Muscle of arm (tissue), 14 donors: ENCODE measurements at places on chromosomes 3 and 15.

DNA sequence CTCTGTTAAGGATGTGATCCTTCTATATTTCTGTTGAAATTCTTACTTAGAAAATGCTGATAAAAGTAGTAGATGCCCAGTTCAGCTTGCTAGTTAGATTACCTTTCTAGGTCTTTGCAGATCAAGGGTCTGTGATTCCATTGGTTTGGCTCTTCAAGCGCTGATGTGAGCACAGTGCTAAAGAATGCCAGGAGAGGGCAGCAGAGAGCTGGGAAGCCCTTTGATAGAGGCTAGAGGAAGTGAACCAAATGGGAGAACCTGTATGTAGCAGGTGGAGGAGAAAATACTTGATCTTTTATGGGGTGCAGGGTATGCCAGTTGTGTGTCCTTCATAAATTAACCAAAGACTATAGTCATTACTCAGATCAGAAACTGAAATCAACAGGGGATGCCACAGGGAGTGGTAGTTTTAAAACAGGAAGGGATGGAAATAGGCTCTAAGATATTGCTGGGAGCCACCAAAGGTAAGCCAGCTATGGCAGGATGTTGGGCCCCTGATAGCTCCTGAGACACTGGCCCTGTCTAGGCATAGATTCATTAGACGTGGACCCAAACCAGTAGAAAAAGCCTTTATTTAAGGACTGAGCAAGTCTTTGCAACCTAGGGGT is 677.4 kb downstream of the SQOR start:
- DNase-seq = peak; percentile 72

- DNase-seq = no peak
These were observed 267.0 kb downstream of the CHL1 start for GRCh38 chr3:463252-464192.

DNA sequence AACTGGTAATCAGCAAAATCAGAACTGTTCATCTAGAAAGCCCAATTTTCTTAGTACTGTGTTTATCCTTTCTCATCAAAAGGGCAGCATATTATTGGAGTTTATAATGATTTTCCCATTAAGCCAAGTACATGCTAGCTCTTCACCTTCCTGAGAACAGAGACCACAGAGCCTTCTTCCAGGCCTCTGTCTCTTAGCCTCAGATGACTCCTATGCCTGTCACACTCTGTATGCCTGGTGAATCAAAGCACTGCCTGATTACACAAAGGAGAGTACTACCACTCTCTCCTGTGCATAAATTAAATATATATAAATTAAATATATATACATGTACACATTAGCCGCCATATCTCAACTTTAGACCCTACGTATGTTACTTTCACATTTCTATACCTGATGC is 636.1 kb downstream of the NTRK3 start:
- DNase-seq = no peak

DNA sequence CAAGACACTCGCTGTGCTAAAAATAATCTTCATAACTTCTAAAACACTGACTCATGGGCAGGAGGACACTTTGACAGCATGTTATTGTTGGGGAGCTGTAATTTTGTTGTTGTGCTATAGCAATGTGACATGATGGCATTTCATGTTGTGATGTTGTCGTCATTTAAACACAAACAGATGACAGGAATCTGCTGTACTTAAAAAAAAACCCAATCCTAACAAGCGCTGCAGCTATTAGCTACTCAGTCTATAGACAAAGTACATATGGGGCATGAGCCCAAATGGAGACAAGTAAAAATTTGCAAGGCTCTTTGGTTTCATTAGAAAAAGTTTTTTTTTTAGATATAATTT is 828 bp upstream of the ATOSA start:
- peak; percentile 35 for DNase-seq

DNA sequence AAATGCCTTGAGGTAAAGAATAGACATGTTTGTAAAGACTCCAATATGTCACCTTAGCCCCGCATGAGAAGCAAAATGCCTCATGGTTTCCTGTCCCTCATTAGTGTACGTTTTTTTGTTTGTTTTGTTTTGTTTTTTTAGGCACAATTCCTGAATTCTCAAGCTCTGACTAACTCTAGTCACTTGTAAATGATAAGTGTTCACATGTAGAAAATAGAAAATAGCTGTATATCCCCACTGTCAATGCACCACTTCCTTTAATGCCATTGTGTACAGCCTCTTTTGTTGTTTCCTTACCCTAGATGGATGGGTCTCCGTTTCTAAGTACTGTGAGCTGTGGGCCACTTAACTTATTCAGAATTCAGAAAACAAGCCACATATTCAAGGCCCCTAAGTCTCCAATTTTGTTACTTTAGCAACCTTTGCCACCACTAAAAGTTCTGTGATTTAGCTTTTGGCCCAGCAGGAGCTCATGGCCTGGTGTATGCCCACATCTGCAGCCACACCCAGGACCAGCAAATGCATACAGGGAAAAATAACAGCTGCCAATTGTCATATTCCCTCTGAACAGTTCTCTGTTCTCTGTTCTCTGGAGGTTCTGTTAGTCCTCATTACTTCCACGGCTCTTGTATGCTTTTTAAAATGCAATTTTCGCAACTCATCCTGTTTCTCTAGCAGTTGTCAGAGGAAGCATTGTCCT is 655.5 kb downstream of the GBE1 start:
- DNase-seq = no peak

DNA sequence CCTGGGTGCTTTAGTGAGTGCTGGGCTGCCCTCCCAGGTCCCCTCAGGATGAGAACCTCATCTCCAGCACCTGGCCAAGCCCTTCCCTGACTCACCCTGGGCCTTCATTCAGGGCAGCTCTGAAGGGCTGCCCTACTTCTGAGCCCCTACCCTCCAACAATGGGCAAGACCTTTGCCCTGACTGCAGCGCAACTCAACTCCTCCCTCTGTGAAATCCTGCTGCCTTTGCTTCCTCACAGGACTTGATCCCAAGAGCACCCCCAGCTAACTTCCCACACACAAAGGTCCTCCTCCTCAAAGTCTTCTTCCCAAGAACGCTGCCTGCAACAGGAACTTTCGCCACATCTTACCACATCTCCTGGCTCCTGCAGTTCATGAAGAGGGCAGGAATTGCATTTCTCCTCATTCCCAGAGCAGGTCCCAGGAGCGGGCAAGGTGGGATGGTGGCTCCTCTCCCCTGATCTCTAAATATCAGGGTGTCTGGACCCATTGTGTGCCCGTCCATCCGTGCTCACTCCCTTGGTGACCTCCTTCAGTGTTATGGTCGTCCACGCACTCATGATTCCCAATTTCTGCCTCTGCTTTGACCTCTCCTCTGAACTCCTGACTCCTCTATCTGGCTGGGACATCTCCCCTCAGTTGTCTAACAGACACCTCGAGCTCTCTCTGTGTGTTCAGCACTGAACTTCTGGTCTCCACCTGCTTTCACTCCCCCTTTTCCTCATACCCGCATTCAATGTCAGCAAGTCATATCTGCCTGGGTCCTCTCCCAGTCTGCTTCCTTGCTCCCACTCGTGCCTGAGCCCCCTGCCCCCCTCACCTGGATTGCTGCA is 4.5 kb upstream of the SSUH2 start:
- no peak for DNase-seq

DNA sequence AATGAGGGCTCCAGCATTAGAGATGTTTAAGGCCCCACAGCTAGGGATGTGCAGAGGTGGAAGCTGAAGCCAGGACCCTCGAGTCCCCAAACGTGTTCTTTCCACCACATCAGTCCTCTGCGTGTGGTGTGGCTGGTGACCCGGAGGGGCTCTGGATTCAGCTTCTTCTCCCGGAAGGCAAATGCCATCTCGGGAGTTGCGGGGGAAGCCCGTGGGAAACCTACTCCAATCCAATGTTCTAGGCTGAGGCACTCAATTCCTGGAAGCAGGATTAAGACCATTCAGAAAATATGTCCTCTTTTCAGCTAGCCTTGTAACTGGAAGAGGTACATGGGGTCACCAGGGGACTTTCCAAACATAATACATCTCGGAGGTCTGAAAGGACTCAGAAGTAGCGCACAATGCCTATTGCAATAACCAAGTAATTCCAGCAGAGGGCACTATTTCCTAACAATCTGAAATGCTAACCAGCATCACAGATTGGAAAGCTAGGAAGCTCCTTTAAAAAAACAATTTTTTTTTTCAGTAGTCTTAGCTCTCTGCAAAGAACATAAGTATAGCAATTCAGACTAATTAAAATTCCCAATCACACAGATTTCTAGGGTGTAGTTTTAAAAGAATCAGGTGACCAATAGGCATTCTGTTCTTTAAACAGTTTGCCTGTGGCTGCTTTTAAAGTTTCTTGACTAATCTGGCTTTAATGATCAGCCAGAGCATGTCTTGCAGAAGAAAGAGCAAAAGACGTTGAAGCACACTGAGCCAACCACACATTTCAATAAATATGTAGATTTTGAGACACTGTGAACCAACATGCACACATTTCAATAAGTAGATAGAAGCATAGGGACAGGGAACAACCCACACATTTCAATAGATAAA is 36.1 kb downstream of the BNC1 start:
- DNase-seq = peak; percentile 76

DNA sequence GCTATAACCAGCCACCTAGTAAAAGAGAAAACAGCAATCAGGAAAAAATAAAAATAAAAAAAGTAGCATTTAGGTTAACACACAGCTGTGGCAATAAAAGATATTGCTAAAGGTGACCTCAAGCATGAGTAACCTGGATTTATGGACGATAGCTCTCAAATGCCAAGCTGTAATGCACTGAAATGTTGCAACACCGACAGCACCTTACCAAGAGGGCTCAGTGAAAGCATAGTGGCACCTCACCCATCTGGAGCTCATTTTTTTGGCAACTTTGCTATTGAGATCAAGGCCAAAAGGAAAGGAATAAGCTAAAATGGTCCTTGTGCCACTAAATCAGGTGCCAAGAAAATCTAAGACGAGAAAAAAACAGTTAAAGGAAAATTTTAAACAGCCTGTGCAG is 2.5 kb downstream of the HACD2 start:
- no peak for DNase-seq

GRCh38 chr3:113948015-113948917 is 453 bp downstream of the ZDHHC23 start:
- no peak for DNase-seq

DNA sequence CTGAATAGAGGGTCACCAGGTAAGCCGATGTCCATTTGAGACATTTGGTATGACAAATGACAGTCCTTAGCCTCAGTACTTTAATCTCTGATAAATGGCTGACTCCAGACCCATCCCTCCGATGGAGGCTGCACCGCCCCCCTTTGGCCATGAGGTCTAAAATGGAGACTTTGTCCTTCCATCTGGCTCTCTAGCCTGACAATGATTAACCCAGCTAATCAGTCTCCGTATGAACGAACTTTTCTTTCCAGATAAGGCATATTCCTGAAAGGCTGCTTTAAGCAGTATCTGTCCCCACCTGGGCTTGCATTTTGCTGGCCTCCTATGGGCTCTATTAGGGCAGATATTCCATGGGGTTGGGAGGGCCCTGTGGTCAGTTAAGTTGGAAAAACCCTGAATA is 10.8 kb upstream of the MYZAP start:
- DNase-seq = no peak

- DNase-seq = peak; percentile 43
These were observed 87.3 kb upstream of the C15orf61 start for GRCh38 chr15:67433495-67434099.

DNA sequence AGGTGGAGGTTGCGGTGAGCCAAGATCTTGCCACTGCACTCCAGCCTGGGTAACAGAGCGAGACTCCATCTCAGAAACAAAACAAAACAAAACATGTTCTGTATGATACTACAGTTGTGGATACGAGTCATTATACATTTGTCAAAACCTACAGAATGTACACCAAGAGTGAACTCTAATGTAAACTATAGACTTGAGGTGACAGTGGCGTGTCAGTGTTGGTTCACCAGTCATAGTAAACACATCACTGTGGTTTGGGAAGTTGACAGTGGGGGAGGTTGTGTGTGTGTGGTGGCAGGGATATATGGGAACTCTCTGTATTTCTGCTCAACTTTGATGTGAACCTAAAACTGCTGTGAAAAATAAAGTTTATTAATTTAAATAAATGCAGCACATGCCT is 33.0 kb upstream of the GNB5 start:
- no peak for DNase-seq

- DNase-seq = no peak
These were observed 65.1 kb downstream of the MRPL46 start for GRCh38 chr15:88401996-88402656.

DNA sequence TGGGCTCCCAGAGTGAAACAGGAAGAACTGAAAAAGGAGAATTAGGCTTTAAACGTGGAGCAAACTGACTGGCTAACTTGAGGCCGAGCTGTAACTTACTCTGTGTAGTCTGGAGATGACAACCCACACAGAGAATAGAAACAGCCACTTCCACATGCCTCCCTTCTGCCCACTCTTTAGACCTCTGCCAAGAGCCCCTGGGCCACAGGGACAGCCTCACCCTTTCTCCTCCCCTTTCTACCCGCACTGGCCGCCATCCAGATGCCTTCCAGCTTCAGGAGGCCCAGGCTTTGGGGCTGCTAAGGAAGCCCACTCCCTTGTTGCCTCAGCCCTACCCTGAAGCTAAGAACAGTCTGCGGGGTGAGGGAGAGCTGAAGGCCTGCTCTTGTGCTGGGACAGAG is 6.8 kb downstream of the ARHGAP31 start:
- DNase-seq = no peak

- no peak for DNase-seq
These were observed 9.7 kb upstream of the SHF start for GRCh38 chr15:45197512-45197911.

DNA sequence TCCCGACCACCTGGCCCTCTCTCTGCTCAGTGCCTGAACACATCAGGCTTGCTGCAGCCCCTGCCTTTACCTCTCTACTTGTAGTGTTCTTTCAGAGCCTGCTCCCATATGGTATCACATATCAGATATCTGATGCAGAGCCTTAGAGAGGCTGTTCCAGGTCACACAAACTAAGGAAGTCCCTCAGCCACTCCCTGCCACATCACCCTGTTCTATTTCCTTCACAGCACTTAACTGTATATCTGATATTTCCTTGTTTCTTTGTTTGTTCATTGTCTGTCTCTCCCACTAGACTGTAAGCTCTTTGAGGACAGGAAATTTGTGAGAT is 976 bp upstream of the ALDH1L1 start:
- DNase-seq = no peak

DNA sequence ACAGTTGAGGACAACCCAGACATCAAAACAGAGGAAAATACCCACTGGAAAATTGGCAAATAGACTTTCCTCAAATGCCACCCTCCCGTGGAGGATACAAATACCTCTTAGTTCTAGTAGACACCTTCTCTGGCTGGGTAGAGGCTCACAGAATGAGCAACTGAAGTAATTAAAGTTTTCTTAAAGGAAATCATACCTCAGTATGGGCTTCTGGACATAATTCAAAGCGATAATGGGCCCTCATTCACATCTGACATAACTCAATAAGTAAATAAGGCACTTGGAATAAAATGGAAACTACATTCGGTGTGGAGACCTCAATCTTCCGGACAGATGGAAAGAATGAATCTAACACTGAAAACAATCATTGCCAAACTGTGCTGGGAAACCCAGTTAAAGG is 115.2 kb upstream of the PLCL2 start:
- DNase-seq = no peak
